ENCODE measurements at places on chromosomes 13 and 19.

- no peak for DNase-seq
These were observed 902.3 kb upstream of the MIR17HG start for GRCh38 chr13:90445179-90445578.

GRCh38 chr13:102597029-102597961 lies 509 bp downstream of the TPP2 start:
- no peak for DNase-seq

GRCh38 chr19:16449330-16449961 lies 22.3 kb downstream of the EPS15L1 start:
- no peak for DNase-seq

GRCh38 chr13:99528547-99528946 lies 27.3 kb downstream of the TM9SF2 start:
- DNase-seq, result peak; percentile 17

- no peak for DNase-seq
These were observed 843 bp downstream of the NR2F6 start for GRCh38 chr19:17244618-17245534.
